ENCODE measurements at places on chromosomes 2 and 18.
A peak's percentile ranks its signal among the peaks of the same experiment; 100 is the strongest.

- DNase-seq = no peak
Observed at GRCh38 chr2:19478409-19478808, 120.0 kb upstream of the OSR1 start.

- no peak for DNase-seq
Observed at GRCh38 chr2:57177176-57177575, 869.4 kb upstream of the VRK2 start.

GRCh38 chr2:48080534-48081316, 174.4 kb upstream of the FBXO11 start:
- no peak for DNase-seq

DNA sequence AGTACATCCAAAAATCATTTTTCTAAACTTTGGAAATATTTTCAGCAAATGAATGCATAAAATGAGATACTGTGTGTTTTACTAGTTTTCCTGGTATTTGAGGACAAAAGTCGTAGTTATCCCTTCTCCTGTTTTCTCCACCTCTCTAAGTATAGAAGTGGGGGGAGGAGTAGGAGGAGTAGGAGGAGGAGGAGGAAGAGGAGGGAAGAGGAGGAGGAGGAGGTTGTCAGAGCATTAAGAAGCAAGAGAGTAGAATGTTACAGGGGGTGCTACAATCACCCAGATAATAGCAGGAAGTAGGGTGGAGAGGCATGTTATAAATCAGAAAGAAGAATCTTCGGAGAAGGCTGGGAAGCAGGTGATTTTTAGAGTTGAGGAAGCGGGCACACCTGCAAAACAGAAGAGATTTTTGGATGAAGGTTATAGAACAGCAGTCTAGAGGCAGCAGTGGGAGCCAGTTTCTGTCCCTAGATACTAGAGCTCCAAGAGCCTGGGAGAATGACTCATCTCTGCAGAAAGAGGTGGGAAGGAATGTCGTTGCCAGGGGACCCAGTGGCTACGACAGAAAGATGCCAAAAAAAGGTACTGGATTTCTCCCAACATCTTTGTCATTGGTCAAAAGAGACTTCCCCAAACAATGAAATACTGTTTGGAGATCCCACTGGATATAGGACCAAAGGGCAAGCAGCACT, 44.2 kb upstream of the AQP4 start:
- no peak for DNase-seq

DNA sequence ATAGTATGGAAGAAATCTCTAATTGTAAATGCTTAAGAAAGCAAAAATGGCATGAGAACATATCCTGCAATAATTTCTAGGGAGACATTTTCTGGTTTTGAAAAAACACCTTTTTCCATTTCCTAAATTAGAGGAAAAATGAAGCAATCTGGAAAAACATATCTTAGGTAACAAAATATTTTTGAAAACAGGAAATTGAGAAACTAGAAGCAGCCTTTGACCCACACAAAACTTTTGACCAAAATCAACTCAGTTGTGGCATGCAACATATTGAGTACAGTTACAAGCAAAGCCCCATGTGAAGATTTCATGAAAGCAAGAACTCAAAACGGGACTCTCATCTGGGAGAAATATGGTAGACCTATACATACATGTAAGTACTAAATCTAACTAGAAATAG, 28.6 kb upstream of the CHAC2 start:
- DNase-seq = no peak

- DNase-seq = no peak
Observed at GRCh38 chr18:55318951-55319441, 269.0 kb downstream of the TCF4 start.

DNA sequence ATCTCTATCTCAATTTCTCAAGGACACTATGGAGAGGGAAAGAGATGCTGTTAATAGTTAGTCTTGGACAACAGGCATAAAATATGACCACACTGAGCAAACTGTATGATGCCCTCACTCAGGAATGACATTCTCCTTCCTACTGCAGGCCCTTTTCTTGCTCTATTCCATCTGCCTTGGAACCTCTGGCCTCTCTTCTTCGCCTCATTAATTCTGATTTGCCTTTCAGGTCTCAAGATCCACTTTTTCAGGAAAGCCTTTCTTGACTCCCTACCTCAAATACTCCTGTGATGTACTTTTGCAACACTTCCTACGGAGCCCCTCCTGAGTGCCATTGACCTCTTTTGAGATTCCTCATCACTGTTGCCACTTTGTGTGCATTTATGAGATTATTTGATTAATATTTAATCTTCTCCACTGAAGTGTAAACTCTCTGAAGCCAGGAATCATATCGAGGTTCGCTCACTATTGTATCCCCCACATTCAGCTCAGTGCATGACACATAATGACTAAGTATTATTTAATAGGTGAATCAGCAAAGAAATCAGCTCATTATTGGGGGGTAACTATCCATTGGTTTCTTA, 21.3 kb upstream of the SPP2 start:
- DNase-seq = no peak

GRCh38 chr18:59293317-59293716, 20.1 kb upstream of the RAX start:
- DNase-seq = no peak

GRCh38 chr18:13279181-13280069, 60.9 kb downstream of the LDLRAD4 start:
- peak; percentile 12 for DNase-seq

DNA sequence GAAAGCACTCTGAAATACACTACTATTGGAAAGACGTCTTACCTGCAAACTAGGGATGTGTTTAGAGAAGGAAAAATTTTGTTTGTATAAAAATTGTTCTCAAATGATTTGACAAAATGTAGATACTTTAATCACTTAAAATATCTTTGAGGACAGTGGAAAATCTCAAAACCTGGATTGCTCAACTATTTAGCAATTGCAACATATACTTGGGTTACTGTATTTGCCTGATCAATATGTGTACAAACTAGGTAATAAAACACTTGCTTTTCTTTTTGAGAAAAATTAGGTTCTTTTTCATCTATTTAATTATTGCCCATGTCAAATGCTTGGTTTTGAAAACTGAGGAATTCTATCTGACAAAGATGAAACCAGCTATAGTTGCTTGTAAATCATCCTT, 60.9 kb downstream of the CPS1 start:
- DNase-seq = no peak

- no peak for DNase-seq
Observed at GRCh38 chr18:2910261-2910660, 63.5 kb downstream of the EMILIN2 start.

DNA sequence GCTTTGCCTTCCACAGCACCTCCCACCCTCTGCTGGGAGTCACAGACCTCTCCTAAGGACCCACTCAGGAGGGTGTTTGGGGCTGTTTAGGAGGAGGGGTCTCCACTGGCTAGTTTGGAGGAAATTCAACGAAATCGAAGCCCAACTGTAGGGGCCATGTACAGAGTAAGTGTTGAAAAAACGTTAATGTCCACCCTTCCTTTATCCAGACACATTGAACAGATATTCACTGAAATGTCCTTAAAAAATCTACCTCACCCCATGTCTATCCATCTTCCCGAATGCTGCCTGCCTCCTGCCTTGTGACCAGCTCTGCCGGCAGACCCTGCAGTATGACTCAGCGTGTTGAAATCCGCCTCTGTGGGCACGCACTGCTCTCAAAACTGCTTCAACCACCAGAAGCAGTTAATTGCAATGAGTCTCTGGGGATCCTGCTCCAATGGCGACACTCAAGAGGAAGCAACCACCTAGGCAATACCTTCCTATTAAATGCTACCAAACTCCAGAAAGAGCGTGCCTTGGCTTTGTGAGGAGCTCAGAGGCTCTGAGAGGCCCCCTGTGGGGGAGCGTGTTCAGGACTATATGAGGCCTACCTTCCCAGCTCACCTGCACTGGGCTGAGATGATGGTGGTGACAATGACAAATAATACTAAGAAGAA, 61.4 kb upstream of the RTN4 start:
- DNase-seq = no peak

GRCh38 chr2:182587831-182588230, 128.2 kb upstream of the DNAJC10 start:
- DNase-seq = no peak
